Psoas muscle (tissue), 8 donors: ENCODE measurements at places on chromosomes 7 and 10. TPM values are rescaled to one million over a fixed set of nuclear protein-coding genes. Genes with fewer than 3 reads are reported as not detected.

BAG3 gene
- 571 TPM for polyA plus RNA-seq

GRCh38 chr7:151384352-151384697, 25.5 kb downstream of the WDR86 start:
- H3K27ac ChIP-seq, result no peak overlapping the region
- no peak overlapping the region for H3K4me3 ChIP-seq
- H3K36me3 ChIP-seq, result no peaks in the 10 kb centered on the region
- peaks cover 13% of the 10 kb centered on the region for H3K4me1 ChIP-seq
- peaks cover 20% of the 10 kb centered on the region for H3K27me3 ChIP-seq

GRCh38 chr7:31111109-31111451, 59.0 kb downstream of the ADCYAP1R1 start:
- no peaks in the 10 kb centered on the region for H3K27me3 ChIP-seq
- DNase-seq, result no peak
- H3K4me1 ChIP-seq, result no peaks in the 10 kb centered on the region
- H3K27ac ChIP-seq, result no peak overlapping the region

DNA sequence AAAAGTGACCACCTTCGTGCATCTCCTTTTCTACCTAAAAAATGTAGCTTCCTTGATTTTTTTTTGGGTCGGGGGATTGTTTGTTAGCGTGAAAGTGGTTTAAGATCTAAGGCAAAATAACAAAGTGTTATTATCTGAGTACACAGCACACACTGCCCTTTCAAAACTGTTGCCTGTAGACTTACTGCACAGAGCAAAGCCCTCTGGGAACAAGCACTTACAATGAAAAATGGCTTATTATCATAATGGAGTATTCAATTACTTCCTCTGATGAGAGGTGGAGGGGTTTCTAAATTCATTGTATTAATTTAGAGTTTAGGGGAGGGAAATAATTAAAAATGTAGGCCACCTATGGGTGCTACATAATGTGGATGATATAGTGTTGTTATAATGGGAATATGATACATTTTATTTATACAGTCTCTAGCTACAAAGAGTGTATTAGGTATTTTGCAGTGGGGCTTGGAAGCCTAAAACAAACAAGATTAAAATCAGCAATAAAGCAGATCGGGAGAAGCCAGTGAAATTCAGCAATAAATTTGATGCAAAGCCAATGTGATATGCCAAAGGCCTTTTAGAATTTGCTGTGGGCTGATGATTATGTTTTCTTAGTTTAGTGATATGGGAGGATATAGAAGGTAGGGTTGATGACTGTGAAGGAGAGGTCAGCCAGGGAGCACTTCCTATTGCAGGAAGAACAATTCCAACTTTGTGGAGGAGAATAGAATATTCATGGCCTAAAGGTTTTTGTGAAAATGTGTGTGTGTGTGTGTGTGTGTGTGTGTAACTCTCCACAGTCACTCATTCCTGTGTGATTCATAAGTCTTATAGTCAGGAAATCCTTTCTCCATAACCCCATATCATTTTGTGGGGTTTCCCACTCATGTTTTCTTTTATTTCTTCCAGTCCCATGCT, 17.7 kb upstream of the EXOC4 start:
- no peak overlapping the region for H3K4me3 ChIP-seq
- no peaks in the 10 kb centered on the region for H3K36me3 ChIP-seq
- no peaks in the 10 kb centered on the region for H3K27me3 ChIP-seq
- H3K27ac ChIP-seq, result no peak overlapping the region
- no peak for DNase-seq

- peaks cover 34% of the 10 kb centered on the region for H3K4me1 ChIP-seq
- no peaks in the 10 kb centered on the region for H3K36me3 ChIP-seq
- peak overlapping the region; percentile 51 for H3K27ac ChIP-seq
- DNase-seq, result no peak
- H3K27me3 ChIP-seq, result no peaks in the 10 kb centered on the region
- H3K4me3 ChIP-seq, result no peak overlapping the region
Observed at GRCh38 chr10:32308027-32308603, 38.8 kb downstream of the EPC1 start.

DNA sequence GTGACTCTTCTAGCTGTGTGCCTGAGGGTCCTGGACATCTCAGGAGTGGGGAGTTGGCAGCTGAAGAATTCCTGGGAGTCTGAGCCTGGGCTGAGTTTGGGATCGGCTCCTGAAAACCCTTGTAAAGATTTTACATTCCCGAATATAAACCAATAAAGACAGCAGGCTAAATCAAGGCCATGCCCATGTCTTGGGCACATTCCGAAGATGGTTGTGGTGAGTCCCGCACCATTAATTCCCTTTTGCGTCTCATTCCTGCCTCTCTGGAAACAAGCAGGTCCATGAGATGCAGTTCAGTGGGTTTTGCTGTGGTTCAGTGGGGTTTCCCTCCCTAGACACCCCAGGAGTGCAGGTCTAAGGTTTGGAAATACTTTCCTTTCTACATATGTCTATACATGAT, 90.9 kb downstream of the COL26A1 start:
- no peak for DNase-seq
- H3K36me3 ChIP-seq, result no peaks in the 10 kb centered on the region
- H3K27ac ChIP-seq, result no peak overlapping the region
- H3K4me3 ChIP-seq, result no peak overlapping the region
- no peaks in the 10 kb centered on the region for H3K27me3 ChIP-seq
- H3K4me1 ChIP-seq, result no peaks in the 10 kb centered on the region
